ENCODE measurements at places on chromosomes 5 and 9. TPM values are rescaled to one million over a fixed set of nuclear protein-coding genes. Genes with fewer than 3 reads are reported as not detected.

The ARSI gene
- 4.8 TPM for total RNA-seq

The GFPT2 gene
- total RNA-seq: 1.7 TPM

The CDH10 gene
- 0.10 TPM for total RNA-seq

The TEX48 gene
- total RNA-seq: not detected

The SLC46A2 gene
- 0.94 TPM for total RNA-seq

The LEAP2 gene
- total RNA-seq: 0.21 TPM

The GPR151 gene
- not detected for total RNA-seq

The SHISAL2B gene
- total RNA-seq: not detected

The FBP1 gene
- 12.2 TPM for total RNA-seq

The PITX1 gene
- total RNA-seq: not detected

The C9orf50 gene
- not detected for total RNA-seq

The GLRA1 gene
- not detected for total RNA-seq

The OSMR gene
- not detected for total RNA-seq

The RABGAP1 gene
- 33.8 TPM for total RNA-seq

The RANBP17 gene
- 6.2 TPM for total RNA-seq

The PLAC8L1 gene
- not detected for total RNA-seq

The SLC36A3 gene
- not detected for total RNA-seq

The IFNA17 gene
- not detected for total RNA-seq

The PCDHGA2 gene
- total RNA-seq: not detected

The ST8SIA4 gene
- 20.7 TPM for total RNA-seq

The CARD9 gene
- 8.5 TPM for total RNA-seq

The SPATA9 gene
- total RNA-seq: not detected

The GZMA gene
- 34.8 TPM for total RNA-seq

The RGP1 gene
- total RNA-seq: 6.6 TPM
